ENCODE measurements at places on chromosomes 2 and 18.
A peak's percentile ranks its signal among the peaks of the same experiment; 100 is the strongest.

DNA sequence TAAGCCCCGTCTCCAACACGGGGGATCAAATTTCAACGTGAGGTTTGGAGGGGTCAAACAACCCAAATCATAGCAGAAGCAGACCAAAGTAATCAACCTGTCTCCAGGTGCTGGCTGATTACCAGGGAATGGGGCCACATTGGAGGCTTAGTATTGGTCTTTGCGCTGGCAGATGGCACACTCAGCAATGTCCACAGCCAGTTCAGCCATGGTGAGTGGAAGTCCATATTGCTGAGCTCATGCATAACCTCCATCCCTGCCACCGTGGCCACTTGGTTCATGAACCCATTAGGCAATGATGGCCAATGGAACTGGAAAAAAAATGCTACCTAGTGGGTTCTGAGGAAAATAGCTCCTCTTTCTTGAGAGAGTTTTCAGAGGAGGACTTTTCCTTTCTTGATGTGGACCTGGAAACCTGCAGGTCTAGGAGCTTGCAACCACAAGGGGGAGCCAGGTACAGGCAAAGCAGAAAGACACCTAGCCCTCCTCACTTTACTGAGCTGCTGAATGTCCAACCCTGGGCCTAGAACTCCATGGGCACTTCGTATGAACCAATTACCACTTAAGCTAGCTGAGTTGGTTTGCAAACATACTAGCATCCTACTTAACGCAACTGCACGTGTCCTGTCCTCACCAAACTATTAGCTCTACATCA, 128.0 kb upstream of the GYPC start:
- DNase-seq: peak; percentile 67

DNA sequence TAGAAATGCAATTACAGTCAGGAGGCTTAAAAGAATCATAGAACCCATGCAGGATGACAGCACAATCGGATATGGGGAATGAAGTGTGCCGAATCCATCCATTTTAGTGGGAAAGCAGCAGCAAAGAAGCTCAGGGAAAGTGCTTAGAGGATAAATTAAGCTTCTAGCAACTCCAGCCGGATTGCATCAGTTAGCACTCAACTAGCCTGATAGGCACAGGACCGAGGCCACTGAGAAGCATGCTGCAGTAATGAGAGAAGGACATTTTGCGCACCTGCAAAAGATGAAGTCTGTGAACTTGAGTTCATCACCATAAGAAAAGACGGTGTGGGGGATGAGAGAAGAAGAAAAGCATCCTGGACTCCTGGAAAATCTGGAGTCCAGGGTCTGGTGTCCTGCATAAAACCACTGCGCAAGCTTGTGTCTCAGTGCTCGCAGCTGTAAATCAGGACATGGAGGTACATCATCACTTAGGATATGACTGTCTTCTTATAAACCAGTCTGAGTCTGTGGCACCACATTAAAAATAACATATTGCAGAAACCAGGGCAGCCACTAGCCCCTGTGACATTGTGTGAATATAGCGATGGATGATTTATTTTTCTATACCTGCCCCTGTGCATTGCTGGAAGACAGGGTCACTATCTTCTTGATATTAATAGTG, 665.5 kb upstream of the SOX11 start:
- no peak for DNase-seq

- no peak for DNase-seq
Observed at GRCh38 chr2:234074751-234075517, 24.4 kb downstream of the SPP2 start.

GRCh38 chr2:168002021-168002553, 245.3 kb downstream of the STK39 start:
- DNase-seq: no peak

DNA sequence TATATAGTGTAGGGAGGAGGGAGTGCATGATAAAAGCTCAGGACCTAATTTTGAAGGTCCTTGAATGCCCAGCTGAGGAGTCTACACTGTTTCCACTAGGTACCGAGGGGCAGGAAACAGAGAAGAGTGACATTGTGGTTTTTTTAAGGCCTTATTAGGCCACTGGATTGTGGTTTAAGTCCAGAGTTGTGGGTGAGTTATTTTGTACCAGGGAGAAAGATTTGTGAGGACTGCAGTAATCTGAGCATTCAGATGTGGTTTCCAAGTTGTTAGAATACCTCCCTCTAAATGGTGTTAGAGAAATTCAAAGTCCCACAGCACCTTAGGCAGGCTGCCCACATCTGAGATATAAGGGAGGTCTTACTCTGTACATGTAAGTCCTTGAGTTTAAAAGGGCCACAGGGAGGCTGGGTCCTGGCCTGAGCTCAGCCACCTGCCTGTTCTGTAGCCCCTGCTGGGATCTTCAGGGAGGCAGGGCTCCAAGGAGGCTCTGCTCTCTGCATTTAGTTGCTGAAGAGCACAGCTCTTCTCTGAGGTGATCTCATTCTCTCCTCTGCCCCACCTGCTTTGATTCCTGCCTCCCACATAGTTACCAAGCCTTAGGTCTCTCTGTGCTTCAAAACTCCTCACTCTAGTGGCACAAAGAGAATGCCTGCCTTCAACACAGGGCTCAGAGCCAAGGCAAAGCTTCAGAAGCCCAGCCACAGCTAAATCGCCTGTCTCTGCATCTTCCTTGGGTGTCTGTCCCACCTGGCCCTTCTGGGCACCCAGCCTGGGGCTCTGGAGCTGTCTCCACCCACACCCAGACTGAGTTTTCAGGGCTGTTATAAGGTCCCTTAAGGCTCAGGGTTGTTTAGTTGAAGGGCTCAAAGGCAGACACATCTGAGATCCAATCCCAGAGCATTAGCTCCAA, 88.1 kb downstream of the VSNL1 start:
- DNase-seq: no peak

DNA sequence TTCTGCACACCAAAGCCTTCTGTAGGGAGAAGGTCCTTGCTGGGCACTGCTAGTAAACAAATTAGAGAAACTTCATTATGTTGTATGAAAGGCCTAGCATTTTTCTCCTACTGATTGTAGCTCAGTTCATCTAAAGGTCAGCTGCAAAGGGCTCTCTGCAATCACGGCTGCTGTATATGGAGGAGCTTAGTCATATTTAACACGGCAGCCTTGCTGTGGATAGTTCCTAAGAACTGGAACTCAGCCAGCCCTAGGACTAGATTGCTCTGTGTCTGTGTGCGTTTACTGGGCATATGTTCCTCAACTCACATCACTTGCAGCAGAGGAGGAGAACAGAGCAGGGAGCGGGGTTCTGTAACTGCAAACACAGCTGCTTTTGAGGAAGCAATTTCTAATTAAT, 1103.9 kb upstream of the KLHL29 start:
- DNase-seq: no peak

- DNase-seq: peak; percentile 45
Observed at GRCh38 chr2:88590998-88591613, 36.2 kb downstream of the EIF2AK3 start.

DNA sequence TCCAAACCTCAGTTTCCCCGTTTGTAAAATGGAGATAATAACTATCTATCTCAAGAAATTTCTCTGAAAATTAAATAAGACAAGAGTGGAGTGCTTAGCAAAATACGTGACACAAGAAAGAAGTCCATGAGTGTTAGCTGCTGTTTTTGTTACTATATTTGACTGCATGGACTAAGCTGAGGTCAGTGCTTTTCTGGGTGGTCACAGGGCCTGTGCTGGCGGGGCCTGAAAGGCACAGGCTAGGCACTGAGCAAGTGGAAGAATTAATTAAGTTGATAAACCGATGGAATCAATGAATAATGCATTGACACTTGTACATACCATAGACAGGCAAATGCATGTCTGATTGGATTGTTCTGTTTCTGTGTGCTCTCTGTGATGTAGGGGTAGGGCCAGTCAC, 27.3 kb downstream of the RPL37A start:
- DNase-seq: no peak

GRCh38 chr18:22229456-22230124, 60.2 kb downstream of the GATA6 start:
- DNase-seq: no peak

DNA sequence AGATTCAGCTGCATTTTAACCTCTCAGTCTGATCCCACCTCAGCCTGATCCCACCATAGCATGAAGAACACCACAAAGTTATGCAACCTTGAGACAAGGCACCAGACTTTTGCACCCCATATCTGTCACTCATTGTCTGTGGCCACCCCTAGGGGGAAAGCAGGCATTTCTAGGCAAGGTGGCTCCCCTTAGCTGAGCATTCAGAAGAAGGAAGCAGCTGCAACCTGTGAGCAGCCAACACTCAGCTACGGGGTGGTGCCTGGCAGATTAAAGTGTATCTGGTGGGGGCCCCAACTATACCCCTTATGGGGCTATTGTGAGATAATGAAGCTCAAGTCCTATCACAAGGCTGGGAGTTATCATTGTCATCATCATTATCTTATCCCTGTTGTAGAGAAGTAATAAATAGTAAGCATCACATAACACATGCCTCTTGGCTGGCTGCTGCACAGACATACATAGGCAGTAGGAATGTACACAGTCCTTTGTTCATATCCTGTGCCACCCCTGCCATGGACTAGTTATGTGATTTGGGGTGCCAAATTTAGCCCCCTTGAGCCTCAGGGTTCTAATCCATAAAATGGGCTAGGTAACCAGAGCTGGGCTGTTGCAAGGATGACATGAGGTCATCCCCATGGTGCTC, 20.6 kb upstream of the TMEM163 start:
- DNase-seq: no peak

DNA sequence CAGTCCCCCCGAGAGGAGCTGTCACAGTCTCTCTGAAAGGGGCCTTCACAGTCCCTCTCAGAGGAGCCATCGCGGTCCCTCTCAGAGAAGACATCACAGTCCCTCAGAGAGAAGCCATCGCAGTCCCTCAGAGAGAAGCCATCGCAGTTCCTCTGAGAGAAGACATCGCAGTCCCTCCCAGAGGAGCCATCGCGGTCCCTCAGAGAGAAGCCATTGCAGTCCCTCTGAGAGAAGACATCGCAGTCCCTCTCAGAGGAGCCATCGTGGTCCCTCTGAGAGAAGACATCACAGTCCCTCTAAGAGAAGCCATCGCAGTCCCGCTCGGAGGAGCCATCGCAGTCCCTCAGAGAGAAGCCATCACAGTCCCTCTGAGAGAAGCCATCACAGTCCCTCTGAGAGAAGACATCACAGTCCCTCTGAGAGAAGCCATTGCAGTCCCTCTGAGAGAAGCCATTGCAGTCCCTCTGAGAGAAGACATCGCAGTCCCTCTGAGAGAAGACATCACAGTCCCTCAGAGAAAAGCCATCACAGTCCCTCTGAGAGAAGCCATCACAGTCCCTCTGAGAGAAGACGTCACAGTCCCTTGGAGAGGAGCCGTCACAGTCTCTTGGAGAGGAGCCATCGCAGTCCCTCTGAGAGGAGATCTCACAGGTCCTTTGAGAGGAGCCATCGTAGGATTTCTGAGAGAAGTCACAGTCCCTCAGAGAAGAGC, 1.3 kb upstream of the ZNF512 start:
- no peak for DNase-seq

- DNase-seq: no peak
Observed at GRCh38 chr2:79487399-79487798, 25.5 kb upstream of the CTNNA2 start.

DNA sequence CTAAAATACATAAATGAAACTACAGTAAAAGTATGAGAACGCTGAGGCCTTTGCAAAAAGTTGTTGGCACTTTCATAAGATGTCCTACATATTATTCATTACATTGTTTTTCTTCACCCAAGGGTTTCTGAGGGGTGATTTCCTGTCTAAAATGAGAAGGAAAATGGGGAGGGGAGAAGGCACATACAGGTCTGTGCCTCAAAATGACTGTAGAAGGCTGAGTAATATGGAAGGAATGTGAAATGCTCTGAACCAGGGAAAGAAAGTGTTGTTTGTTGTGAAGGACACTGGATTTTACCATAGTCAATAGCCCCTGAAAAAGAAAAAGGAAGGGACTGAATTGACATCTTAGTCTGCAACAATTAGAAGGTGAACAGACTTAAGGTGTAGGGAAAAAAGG, 99.5 kb upstream of the RNF152 start:
- DNase-seq: no peak

- DNase-seq: peak; percentile 4
Observed at GRCh38 chr2:62340994-62341484, 145.1 kb downstream of the B3GNT2 start.

DNA sequence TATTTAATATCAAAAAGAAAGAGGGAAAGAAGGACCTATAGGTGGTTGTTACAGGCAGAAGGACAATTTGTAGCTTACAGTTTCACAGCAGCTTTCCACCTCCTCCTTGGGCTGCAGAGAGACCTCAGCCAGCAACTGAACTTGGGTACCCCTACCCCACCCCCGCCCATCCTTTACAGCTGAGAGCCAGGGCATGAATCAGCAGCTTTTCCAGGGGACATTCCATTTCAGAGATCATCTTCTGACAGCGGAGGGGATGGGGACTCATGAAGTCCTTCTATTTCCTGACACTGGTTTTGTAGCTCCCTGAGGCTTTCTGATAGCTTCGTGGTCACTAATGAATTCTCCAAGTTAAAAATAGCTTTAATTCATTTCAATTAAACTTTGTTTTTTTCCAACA, 96.4 kb downstream of the ITGB1BP1 start:
- no peak for DNase-seq

DNA sequence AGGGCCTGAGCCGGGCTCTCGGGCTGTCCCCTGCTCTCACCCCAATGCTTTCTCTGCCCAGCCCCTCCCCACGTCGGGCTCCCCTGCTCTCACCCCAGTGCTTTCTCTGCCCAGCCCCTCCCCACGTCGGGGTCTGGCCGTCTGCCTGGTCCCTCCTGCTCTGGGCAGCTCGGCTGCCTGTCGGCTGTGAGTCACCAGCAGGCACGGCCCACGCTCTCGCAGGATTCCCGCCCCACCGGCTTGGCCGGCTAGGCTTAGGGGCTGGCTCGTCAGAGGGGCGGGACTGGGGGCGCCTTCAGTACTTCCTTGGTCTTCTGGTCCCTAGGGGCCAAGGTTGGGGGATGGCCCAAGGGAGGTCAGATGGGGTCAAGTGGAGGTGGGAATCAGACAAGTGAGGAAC, 3.3 kb downstream of the BOK start:
- no peak for DNase-seq

GRCh38 chr2:54969940-54970338, 80.3 kb downstream of the RTN4 start:
- no peak for DNase-seq

DNA sequence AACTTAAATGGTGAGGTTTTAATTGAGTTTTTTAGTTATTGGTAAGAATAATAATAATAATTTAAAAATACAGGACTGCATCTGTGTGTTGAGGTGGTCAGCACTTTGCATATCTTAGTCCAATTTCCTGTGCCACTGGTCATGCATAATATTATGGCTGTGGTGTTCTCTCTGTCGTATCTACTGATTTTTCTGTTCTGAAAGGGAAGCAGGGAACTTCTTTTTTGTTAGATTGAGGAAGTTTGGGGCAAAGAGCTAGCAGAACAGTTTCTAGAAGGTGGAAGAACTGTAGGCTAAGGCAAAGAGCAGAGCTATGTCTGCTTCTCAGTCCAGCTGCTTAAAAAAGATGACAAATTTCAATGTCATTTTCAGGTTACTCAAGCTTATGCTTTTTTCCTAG, 74.3 kb downstream of the XRCC5 start:
- no peak for DNase-seq

DNA sequence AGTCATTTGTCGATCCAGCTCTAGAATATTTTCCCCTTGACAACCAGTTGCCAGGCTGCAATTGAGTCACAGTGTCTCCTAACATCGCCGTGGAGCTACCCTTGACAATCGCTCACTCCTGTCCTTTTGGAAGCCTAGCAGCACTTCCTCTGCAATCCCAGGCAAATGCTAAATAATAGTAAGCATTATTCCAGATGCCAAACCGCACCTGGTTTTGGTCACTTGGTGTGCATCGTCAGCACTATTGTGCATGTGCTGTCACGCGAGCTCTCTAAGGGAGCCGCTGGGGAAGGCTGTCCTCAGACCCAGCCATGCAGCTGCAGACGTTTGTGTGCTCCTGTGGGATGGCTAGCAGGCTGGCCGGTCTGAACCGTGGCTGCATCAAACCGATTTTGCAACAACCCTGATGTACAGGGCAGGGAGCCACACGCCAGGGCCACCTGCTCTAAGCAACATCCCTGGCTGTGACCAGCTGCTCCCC, 549.5 kb upstream of the ID2 start:
- DNase-seq: no peak

Measured in activated T-cell treated with anti-CD3 and anti-CD28 coated beads, Interleukin-2, amount 50 U/mL, for 72 hours (primary cell).